ENCODE measurements at places on chromosomes 6 and 20. TPM values are rescaled to one million over a fixed set of nuclear protein-coding genes. Genes with fewer than 3 reads are reported as not detected.

GRCh38 chr6:19100752-19101151 is 713.6 kb downstream of the RNF144B start:
- H3K4me1 ChIP-seq, result no peaks in the 10 kb centered on the region
- DNase-seq, result no peak
- H3K27me3 ChIP-seq, result no peaks in the 10 kb centered on the region
- no peak overlapping the region for H3K4me3 ChIP-seq
- no peak overlapping the region for H3K27ac ChIP-seq

DNA sequence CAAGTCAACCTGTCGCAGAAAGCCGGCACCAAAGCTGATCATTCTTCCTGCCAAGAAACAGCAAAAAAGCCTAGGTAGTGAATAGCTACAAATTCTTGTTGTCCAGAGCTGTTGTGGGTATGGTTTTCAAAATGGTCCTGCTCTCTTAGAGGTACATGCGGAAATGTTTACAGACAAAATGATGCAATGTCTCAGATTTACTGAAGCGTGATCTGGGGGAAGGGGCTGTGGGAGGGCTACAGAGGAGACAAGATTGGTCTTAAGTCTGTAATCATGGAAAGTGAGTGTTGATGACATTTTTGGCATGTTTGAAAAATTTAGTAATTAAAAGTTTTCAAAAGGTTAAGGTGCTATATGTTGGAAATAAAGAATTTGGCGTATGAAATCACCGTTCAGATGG is 6.2 kb downstream of the NTSR1 start:
- H3K27ac ChIP-seq, result no peak overlapping the region
- no peaks in the 10 kb centered on the region for H3K4me1 ChIP-seq
- H3K4me3 ChIP-seq, result no peak overlapping the region
- H3K27me3 ChIP-seq, result peaks cover 6% of the 10 kb centered on the region
- no peak for DNase-seq

DNA sequence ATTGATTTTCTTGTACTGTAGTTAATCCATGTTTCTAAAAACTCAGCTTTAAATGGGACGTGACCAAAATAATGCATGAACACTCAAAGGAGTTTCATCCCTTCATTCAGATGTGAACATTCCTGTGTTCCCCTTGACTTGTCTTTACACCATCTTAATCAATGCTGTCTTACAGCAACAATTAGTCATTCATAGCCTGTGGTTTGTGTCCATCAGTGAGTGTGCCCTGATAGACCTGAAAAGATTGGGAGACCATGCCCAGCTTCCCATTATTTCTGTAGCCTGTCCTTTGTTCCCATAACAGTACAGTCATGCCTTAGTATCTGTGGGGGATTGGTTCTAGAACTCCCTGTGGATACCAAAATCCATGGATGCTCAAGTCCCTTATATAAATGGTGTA is 23.9 kb downstream of the NT5E start:
- no peak overlapping the region for H3K27ac ChIP-seq
- DNase-seq, result no peak
- no peaks in the 10 kb centered on the region for H3K4me1 ChIP-seq
- H3K27me3 ChIP-seq, result no peaks in the 10 kb centered on the region

DNA sequence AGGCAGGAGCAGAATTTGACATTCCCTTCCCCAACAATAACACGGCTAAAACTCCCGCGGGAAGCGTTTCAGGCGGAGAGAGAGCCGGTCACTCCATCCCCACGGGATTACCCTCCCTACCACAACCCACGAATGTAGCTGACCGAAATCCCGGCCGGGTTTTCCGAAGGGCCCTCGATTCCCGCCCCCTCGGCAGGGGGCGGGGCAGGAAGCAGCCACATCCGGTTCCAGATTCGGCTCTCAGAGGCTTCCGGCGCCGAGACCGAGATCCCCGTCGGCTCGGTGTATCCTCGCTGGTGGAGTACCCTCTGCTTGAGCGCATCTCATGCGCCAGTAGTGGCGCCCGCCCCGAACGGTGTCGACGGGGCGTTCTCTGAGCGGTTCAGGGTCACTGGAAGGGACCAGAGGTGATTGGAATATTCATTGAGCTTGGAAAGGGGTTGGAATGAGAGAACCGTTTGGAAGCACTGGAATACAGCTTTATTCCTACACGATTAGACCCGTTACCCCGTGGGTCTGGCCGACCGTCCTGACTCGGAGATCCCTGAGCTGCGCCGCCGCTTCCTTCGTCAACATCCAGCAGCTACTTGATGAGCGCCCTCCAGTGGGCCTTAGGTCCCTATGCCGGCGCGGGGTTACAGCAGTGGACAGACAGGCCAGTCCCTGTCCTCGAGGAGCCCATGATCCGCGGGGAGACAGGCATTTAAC is 649 bp upstream of the RGL2 start:
- H3K4me1 ChIP-seq, result peaks cover 13% of the 10 kb centered on the region
- H3K36me3 ChIP-seq, result peaks cover 18% of the 10 kb centered on the region
- H3K4me3 ChIP-seq, result peak overlapping the region; percentile 67
- DNase-seq, result peak; percentile 88
- peak overlapping the region; percentile 80 for H3K27ac ChIP-seq

GRCh38 chr20:25230166-25230831 is 17.6 kb upstream of the PYGB start:
- peaks cover 3% of the 10 kb centered on the region for H3K36me3 ChIP-seq
- no peak overlapping the region for H3K4me3 ChIP-seq
- H3K4me1 ChIP-seq, result peaks cover 14% of the 10 kb centered on the region
- no peaks in the 10 kb centered on the region for H3K27me3 ChIP-seq
- peak; percentile 61 for DNase-seq
- H3K27ac ChIP-seq, result no peak overlapping the region

DNA sequence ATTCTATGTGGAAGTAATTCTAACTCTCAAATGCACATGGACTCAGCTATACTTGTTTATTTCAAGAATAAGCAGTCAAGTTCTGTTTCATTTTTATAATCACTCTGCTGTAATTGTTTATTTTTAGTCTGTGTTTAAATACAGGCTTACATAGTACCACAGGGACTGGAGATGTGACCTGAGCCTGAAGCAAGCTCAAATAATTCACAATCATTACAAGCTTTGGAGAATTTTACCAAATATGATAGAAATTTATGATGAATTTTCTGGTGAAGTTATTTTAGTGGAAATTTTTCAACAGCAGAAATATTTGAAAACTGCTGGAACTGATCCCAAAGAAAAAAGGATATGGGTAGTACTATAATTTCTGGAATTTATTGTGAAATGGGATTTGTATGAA is 41.6 kb upstream of the DSE start:
- H3K36me3 ChIP-seq, result no peaks in the 10 kb centered on the region
- H3K4me3 ChIP-seq, result no peak overlapping the region
- H3K4me1 ChIP-seq, result peaks cover 16% of the 10 kb centered on the region
- no peak for DNase-seq
- no peak overlapping the region for H3K27ac ChIP-seq
- H3K27me3 ChIP-seq, result no peaks in the 10 kb centered on the region

DNA sequence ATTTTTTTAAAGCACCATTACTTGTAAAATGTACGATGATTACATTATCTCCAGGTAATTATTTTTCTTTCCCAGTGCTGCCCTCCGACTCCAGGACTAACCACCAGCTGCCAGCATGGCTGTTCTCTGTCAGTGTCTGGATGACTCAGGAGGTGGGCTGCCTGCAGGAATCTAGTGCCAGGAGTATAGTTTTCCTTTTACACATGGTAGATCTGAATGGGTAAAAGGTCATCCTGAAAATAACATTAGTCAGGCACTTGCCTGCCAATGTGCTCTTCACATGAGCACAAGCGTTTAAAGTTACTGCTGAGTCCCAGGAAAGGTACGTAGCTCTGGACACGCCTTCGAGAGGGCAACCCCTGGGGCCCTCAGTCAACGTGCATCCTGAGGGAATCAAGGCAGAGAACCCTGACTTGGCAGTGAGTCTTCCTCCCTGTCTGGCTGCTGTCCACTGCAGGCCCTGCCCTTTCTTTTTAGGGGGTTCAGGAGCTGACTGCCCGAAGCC is 2.4 kb downstream of the DYNLT1 start:
- peaks cover 28% of the 10 kb centered on the region for H3K4me1 ChIP-seq
- no peaks in the 10 kb centered on the region for H3K36me3 ChIP-seq

GRCh38 chr6:121917834-121918559 is 481.5 kb upstream of the HSF2 start:
- no peak overlapping the region for H3K27ac ChIP-seq
- peak; percentile 7 for DNase-seq
- H3K36me3 ChIP-seq, result no peaks in the 10 kb centered on the region
- no peaks in the 10 kb centered on the region for H3K27me3 ChIP-seq

- no peak overlapping the region for H3K4me3 ChIP-seq
- H3K4me1 ChIP-seq, result no peaks in the 10 kb centered on the region
- no peak overlapping the region for H3K27ac ChIP-seq
- H3K27me3 ChIP-seq, result no peaks in the 10 kb centered on the region
Measured at GRCh38 chr20:53463101-53463972, 130.3 kb downstream of the ZNF217 start.

GRCh38 chr6:45613656-45614055 is 235.9 kb upstream of the SUPT3H start:
- no peaks in the 10 kb centered on the region for H3K4me1 ChIP-seq
- no peak overlapping the region for H3K4me3 ChIP-seq
- no peaks in the 10 kb centered on the region for H3K36me3 ChIP-seq
- DNase-seq, result no peak

DNA sequence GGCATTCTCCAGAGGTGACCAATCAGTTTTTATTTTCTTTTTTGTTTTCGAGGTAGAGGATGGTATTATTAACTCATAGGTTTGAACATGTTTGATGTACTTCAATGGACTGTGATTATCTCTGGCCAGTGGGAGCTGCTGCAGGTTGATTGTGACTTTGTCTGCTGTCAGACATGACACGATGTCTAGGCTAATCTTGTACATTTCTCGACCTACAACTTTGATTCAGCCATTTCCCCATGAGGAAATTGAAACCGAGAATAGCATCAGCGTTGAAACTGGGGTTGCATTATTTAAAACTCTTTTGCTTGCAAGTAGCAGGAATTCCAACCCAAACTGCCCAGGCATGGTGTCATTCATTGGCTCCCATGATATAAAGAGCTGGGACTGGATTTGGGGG is 218.9 kb downstream of the CDH26 start:
- no peaks in the 10 kb centered on the region for H3K4me1 ChIP-seq
- H3K36me3 ChIP-seq, result no peaks in the 10 kb centered on the region
- no peaks in the 10 kb centered on the region for H3K27me3 ChIP-seq
- H3K4me3 ChIP-seq, result no peak overlapping the region
- DNase-seq, result no peak
- H3K27ac ChIP-seq, result no peak overlapping the region

GRCh38 chr20:52681288-52681687 is 290.9 kb upstream of the TSHZ2 start:
- H3K4me3 ChIP-seq, result no peak overlapping the region
- H3K4me1 ChIP-seq, result no peaks in the 10 kb centered on the region
- no peak overlapping the region for H3K27ac ChIP-seq
- no peak for DNase-seq
- no peaks in the 10 kb centered on the region for H3K36me3 ChIP-seq

DNA sequence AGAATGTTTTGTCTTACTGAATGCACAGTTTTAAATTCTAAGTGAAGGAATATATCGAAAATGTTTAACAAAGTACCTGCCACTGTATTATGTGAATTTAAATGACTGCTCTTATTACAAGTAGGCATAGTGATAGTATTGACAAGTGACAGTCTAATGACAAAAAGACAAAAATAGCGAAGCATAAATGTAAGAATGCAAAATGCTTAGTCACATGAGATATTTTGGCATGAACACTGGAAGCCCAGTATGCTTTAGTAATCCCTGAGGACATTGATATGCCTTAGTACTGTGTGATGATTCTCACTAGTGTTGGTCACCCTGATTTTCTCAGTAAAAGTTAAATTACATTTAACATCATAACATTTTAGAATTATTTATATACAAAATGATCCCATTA is 153.5 kb downstream of the EYA4 start:
- H3K4me1 ChIP-seq, result no peaks in the 10 kb centered on the region
- H3K27ac ChIP-seq, result no peak overlapping the region
- no peak overlapping the region for H3K4me3 ChIP-seq
- no peaks in the 10 kb centered on the region for H3K36me3 ChIP-seq
- no peak for DNase-seq

- DNase-seq, result no peak
- no peak overlapping the region for H3K4me3 ChIP-seq
- H3K27me3 ChIP-seq, result no peaks in the 10 kb centered on the region
- no peaks in the 10 kb centered on the region for H3K4me1 ChIP-seq
- no peaks in the 10 kb centered on the region for H3K36me3 ChIP-seq
- H3K27ac ChIP-seq, result no peak overlapping the region
Measured at GRCh38 chr6:104531646-104532045, 328.1 kb downstream of the HACE1 start.

GRCh38 chr6:43009124-43009523 is 4.6 kb downstream of the MEA1 start:
- no peak overlapping the region for H3K4me3 ChIP-seq
- no peaks in the 10 kb centered on the region for H3K27me3 ChIP-seq
- peaks cover 12% of the 10 kb centered on the region for H3K4me1 ChIP-seq
- H3K27ac ChIP-seq, result no peak overlapping the region

- no peak for DNase-seq
- H3K4me1 ChIP-seq, result no peaks in the 10 kb centered on the region
- no peak overlapping the region for H3K4me3 ChIP-seq
- no peak overlapping the region for H3K27ac ChIP-seq
- peaks cover 2% of the 10 kb centered on the region for H3K36me3 ChIP-seq
Measured at GRCh38 chr20:32718749-32719348, 24.4 kb downstream of the COMMD7 start.

- no peak for DNase-seq
- H3K4me3 ChIP-seq, result no peak overlapping the region
- peaks cover 5% of the 10 kb centered on the region for H3K4me1 ChIP-seq
- H3K27ac ChIP-seq, result no peak overlapping the region
- H3K36me3 ChIP-seq, result peaks cover 10% of the 10 kb centered on the region
Measured at GRCh38 chr6:31418251-31418650, 14.9 kb downstream of the MICA start.

DNA sequence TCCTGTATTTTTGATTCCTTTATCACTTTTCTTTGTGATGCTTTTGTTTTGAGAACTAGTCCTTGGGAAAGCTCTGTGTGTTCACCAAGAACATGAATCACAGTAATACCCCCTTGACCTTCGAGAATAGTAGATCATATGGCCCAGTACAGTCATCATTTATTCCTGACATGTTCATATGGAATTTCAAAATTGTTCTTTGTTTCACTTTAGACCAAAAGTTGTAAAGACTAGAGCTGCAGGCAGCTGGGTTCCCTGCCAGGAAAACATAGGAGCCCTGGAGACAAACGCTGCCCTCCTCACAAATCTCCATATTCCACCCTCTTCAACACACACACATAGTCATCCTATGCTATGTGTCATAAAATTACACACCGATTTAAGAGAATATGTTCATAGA is 621.2 kb upstream of the EYS start:
- no peak overlapping the region for H3K27ac ChIP-seq
- no peaks in the 10 kb centered on the region for H3K27me3 ChIP-seq
- no peaks in the 10 kb centered on the region for H3K4me1 ChIP-seq
- no peak overlapping the region for H3K4me3 ChIP-seq
- H3K36me3 ChIP-seq, result no peaks in the 10 kb centered on the region
- DNase-seq, result no peak

Gene TLDC2
- total RNA-seq, result not detected

Gene SLC26A8
- total RNA-seq, result not detected

Gene ARHGAP18
- total RNA-seq, result 86.1 TPM

Gene CNR1
- not detected for total RNA-seq

Gene RIMS1
- total RNA-seq, result 0.44 TPM

Gene LPA
- total RNA-seq, result not detected

Gene RAB44
- 0.11 TPM for total RNA-seq

Gene PAX1
- total RNA-seq, result not detected

Gene TBPL1
- total RNA-seq, result 31.2 TPM

All from endothelial cell of umbilical vein (primary cell).